NCI-H1105 treated with DMSO at 0.1 percent for 48 hours (cell line): ENCODE measurements at places on chromosomes 16 and 17.

DNA sequence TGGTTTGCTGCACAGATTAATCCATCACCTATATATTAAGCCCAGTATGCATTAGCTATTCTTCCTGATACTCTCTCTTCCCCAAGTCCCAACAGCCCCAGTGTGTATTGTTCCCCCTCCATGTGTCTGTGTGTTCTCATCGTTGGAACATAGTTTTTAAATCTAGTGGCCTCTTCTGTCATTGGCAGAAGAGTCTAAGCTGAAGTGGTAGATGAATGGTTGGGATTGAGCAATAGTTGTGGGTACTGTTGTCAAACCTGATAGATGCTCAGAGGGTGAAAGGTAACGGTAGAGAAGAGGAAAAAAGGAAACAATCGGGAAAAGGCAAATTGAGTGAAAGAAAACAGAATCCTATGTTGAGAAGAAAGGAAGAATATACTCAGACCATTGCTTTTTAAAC lies 29.9 kb downstream of the MAP3K3 start:
- DNase-seq = no peak

DNA sequence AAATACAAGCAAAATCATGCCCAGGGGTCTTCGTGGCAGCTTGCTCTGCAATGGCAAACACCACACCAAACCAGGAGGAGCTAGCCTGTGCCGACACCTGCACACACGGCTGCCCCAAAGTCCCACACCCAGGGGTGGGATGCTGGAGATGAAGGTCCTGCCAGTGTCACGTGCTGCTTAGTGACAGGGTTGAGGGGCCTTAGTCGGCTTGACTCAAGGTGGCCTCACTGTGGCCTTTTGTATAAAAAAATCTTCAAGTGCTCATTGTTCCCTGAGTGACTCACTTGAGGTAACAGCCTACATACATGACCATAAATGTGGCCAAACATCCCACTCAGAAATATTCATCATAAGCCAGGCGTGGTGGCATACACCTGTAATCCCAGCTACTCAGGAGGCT lies 7.3 kb downstream of the TRIM65 start:
- no peak for DNase-seq

GRCh38 chr17:2438823-2439222 lies 38.0 kb upstream of the MNT start:
- no peak for DNase-seq

GRCh38 chr17:193841-194806 lies 12.7 kb upstream of the DOC2B start:
- no peak for DNase-seq

GRCh38 chr17:79337053-79337452 lies 262.4 kb downstream of the ENGASE start:
- no peak for DNase-seq

GRCh38 chr17:82826956-82827355 lies 12.9 kb downstream of the ZNF750 start:
- DNase-seq = no peak

GRCh38 chr17:72926171-72926570 lies 166.3 kb downstream of the SLC39A11 start:
- DNase-seq = no peak

DNA sequence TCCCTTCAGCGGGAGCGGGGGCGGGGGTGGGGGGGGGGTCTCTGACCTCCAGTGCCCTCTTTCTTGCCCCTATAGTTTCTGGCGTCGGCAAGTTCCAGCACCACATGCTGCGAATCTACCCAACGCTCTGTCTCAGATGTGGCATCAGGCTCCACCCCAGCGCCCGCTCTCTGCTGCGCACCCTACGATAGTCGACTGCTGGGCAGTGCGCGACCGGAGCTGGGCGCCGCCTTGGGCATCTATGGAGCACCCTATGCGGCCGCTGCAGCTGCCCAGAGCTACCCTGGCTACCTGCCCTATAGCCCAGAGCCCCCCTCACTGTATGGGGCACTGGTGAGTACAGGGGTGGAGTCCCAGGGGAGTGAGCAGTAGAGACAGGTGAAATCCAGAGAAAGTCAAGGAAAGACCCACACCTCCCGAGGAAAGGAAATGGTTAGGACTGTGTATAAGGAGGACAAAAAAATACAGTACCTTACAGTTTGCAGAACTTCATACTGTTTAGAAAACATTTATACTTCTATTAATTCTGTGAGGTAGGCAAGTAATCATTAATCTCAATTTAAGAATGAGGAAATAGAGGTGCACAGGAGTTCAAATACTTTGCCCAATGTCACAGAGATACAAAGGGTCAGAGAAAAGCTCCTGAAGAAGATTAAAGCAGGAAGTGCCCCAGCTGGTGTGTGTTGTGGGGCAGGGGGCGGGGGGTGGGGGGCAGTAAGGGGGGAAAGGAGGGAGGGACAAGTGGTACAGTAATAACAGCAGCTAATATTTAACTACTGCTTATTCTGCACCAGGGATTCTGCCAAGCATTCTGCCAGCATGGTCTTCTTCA lies 2.5 kb downstream of the IRX6 start:
- DNase-seq = no peak

DNA sequence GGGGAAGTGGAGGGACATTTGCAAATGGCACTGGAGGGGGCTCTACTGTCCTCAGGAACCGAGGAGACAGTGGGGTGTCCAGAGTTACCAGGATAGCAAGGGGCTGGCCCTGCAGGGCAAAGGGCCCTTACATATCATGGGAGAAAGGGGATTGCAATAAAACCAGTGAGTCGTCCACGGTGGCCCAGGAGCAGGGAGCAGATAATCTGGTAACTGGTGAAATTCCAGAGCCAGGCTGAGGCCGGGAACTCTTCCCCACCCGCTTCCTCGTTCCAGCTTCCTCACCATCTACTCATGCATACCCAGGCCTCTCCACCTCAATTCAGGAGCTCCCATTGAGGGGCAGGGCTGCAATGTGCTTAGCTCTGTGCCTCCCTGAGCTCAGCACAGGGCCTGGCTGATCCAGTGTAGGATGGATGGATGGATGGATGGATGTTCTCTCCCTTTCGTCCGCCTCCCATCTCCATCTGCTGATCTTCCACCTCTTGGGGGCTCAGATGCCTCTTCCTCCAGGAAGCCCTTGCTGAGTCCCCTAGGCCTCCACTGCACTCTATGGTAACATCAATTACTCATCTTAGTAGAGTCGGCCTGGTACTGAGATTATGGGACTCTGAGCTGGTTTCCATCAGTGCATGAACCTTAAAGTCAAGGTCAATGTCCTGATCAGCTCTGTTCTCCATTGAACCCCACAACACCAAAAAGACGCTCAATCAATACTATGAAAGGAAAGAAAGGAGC lies 41.2 kb upstream of the NDRG4 start:
- no peak for DNase-seq

DNA sequence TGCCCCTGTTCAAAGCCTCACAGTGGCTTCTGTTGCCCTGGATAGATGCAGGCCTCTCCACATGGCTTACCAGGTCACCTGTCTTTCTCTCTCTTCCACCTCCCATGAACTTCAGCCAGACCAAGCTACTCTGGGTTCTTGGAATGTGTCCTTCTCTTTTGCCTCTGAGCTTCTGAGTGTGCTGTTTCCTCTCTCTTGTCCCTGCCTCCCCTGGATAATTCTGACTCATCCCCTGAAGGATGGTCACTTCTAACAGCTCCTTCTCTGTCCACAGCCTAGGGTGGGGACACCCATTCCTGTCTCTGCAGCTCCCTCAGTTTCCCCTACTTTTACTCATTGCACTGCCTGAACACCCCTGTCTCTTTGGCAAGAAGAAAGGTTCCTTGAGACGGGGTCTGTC lies 2.9 kb downstream of the GUCY2D start:
- no peak for DNase-seq

GRCh38 chr17:47286198-47286914 lies 32.7 kb downstream of the ITGB3 start:
- no peak for DNase-seq

DNA sequence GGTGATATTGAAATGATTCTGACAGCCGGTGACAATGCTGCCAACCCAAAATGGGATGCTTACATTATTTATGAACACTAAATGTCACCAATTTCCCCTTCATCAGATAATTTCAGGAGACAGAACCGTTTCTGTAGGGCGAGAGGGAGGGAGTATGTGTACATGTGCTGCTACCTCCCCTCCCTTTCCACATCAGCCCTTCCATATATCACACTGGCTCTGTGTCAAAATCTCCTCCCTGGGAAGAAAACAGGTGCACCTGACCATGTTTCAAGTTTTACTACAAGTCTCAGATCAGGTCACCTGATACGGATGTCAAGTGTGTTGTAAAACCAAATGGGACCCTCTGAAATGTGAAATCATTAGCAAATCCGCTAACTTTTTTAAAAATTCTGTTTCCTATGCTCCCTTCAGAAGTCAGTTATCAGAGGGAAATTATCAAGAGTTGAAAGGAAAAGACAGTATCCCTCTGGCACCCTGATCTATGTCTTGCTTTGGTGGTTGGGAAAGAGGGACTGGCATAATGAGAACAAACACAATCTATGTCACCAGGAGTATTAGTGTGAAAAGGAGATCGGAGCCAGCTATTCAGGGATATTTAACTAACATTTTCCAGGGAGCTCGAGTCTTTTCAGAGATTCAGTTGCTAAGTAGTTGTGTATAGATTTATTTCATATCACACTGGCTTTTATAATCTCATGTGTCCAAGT lies 1002.3 kb upstream of the CDH8 start:
- peak; percentile 48 for DNase-seq

DNA sequence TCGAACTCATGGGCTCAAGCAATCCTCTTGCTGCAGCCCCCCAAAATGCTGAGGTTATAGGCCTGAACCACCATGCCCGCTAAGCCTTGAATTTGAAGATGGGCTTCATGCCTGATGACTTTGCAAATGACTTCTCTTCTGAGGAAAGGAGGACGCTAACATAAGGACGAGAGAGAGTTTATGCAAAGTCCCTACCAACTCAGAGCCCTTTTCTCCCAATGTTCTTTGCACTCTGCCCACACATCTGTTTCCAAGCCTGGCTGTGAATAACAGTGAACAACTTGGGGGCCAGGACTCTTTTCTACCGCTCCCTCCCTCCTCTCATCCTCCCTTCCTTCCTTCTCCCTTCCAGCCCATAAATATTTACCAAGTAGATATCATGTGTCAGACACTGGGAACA lies 8.5 kb upstream of the NPIPB2 start:
- no peak for DNase-seq

- no peak for DNase-seq
Measured at GRCh38 chr17:65850486-65850885, 289.0 kb upstream of the AXIN2 start.
